ENCODE measurements at places on chromosomes 6 and 20.

- no peak for DNase-seq
Measured at GRCh38 chr20:1499528-1500420, 8.6 kb upstream of the SIRPB2 start.

GRCh38 chr6:21804941-21805610 lies 211.5 kb downstream of the SOX4 start:
- DNase-seq = no peak

GRCh38 chr20:18678549-18679419 lies 90.9 kb downstream of the DTD1 start:
- DNase-seq = no peak

DNA sequence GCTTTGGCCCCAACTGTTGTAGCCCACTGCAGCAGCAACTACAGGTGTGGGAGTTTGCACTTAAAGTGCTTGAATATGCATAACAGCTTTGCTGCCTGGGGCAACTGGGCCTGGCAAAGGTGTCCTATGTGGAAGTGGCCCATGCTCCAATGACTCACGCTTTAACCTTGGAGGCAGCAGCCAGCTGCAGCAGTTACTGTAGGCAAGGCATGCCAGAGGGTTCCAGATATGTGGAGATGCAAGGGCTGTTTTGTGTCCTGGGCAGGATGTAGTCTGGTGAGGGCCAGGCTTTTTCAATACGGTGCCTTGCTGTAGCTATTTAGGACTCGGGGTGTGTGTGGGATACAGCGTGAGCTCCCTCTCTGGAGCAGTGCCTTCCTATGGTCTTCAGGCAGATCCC lies 150.3 kb downstream of the NKAIN2 start:
- no peak for DNase-seq

DNA sequence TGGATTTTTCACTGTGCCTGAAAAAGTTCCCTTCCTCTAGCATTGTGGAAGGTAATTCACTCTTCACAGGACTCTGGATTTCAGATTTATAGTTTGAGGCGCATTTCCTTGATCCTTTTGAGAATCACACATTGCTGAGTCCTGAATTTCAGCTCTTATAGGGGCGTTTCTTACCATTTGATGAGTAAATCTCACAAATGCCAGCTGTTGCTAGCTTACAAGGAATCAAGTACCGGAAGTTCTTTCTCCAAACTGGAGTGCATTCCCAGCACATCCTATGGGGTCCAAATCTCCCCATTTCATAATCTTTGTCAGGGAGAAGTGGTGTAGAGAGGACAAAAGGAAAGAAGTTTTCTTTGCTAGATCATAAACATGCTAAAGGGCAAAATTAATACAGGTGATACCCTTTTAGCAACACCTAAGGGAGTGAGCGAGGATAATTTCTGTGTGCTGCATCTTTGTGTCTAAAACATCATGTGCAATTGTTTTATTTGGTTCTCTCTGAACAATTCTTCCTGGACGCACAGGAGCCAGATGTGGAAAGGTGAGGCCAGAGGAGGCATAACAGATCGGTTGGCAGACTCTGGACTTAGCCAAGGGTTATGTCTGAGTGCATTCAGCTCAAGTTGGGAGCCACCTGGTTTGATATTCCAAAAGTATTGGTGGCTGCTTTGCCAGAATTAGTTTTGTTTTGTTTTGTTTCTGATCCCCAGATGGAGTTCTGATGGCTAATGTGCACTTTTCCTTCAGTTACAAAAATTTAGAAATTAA lies 37.4 kb upstream of the EYA2 start:
- DNase-seq = peak; percentile 30

DNA sequence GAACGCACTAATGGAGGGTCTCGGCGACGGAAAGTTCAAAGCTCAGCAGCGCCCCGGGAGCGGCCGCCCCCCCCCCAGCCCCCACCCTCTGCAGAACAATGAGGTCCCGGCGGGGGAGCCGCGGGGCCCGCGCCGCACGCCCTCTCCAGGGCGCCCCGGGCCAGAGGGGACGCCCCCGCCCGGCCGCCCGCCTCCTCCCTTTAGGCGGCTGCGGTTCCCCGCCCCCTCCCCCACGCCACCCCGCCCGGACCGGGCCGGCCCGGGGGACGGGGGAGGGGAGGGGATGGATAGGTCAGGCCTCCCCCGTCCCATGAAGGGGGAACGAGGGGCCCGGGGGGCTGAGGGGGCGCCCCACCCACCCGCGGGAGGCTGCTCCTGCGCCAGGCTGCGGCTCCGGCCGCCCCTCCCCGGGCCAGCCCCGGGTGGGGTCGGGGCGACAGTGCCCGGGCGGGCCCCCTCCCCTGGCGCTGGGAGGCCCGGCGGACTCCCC lies 1.5 kb downstream of the NOL4L start:
- DNase-seq = no peak

GRCh38 chr6:137543114-137543513 lies 48.9 kb upstream of the OLIG3 start:
- DNase-seq = peak; percentile 18
